Hair follicle dermal papilla cell (primary cell): ENCODE measurements at places on chromosomes 12 and 14. TPM values are rescaled to one million over a fixed set of nuclear protein-coding genes. Genes with fewer than 3 reads are reported as not detected.

Gene PRB2
- not detected in 2 replicates for total RNA-seq

Gene TAS2R14
- total RNA-seq, result 2.9 and 7.0 TPM in 2 replicates

Gene MEG3
- 200 and 262 TPM in 2 replicates for total RNA-seq

Gene UNC79
- total RNA-seq, result 0.12 and 0.16 TPM in 2 replicates

Gene PDE3A
- total RNA-seq, result 25.4 and 32.3 TPM in 2 replicates

Gene RAD9B
- 0.65 and 0.97 TPM in 2 replicates for total RNA-seq

Gene GPRC5D
- total RNA-seq, result not detected in 2 replicates

Gene ACRBP
- total RNA-seq, result 0.16 TPM in 1 of 2 replicates, not detected in the other

Gene WDR89
- 8.0 TPM in 2 replicates for total RNA-seq

Gene GPR84
- total RNA-seq, result 0.12 and 0.16 TPM in 2 replicates

Gene SAMD15
- 2.8 and 3.0 TPM in 2 replicates for total RNA-seq

Gene HOMEZ
- total RNA-seq, result 4.1 and 5.4 TPM in 2 replicates

Gene NPFF
- not detected in 2 replicates for total RNA-seq

Gene POU6F1
- 8.7 and 11.5 TPM in 2 replicates for total RNA-seq

Gene SLC25A3
- 675 and 971 TPM in 2 replicates for total RNA-seq

Gene CLEC6A
- total RNA-seq, result not detected in 2 replicates

Gene LBHD2
- total RNA-seq, result not detected in 2 replicates

Gene FAR2
- total RNA-seq, result 10.4 and 14.2 TPM in 2 replicates

Gene LRP1-AS
- total RNA-seq, result not detected in 2 replicates

Gene MSI1
- total RNA-seq, result not detected in 2 replicates

Gene MLEC
- total RNA-seq, result 113 and 120 TPM in 2 replicates

Gene CRACR2A
- 11.4 and 11.8 TPM in 2 replicates for total RNA-seq

Gene ZBTB42
- 5.7 and 5.8 TPM in 2 replicates for total RNA-seq

Gene PHLDA1
- total RNA-seq, result 23.2 and 39.6 TPM in 2 replicates

Gene REP15
- 1.5 and 2.6 TPM in 2 replicates for total RNA-seq

Gene ABCB9
- total RNA-seq, result 10.7 and 14.4 TPM in 2 replicates

Gene SERPINA10
- not detected in 2 replicates for total RNA-seq

Gene C12orf54
- total RNA-seq, result not detected in 2 replicates

Gene OAS2
- 25.6 and 26.6 TPM in 2 replicates for total RNA-seq

Gene AKAP3
- total RNA-seq, result 1.8 and 2.7 TPM in 2 replicates

Gene KCNMB4
- total RNA-seq, result 2.6 and 2.8 TPM in 2 replicates

Gene A2ML1
- total RNA-seq, result under 0.01 TPM in 1 of 2 replicates, not detected in the other

Gene CCDC59
- 24.8 and 35.2 TPM in 2 replicates for total RNA-seq

Gene SELPLG
- 4.0 and 4.2 TPM in 2 replicates for total RNA-seq

Gene LRFN5
- total RNA-seq, result 0.16 TPM in 1 of 2 replicates, not detected in the other

Gene GOLT1B
- total RNA-seq, result 70.6 and 80.4 TPM in 2 replicates

Gene ACSM4
- not detected in 2 replicates for total RNA-seq

Gene BICD1
- 14.9 and 18.2 TPM in 2 replicates for total RNA-seq

Gene BDKRB1
- 0.61 and 0.65 TPM in 2 replicates for total RNA-seq

Gene IL26
- not detected in 2 replicates for total RNA-seq

Gene DIO3
- 0.16 and 0.97 TPM in 2 replicates for total RNA-seq

Gene ARMH4
- total RNA-seq, result 10.0 and 10.1 TPM in 2 replicates

Gene OR10AD1
- not detected in 2 replicates for total RNA-seq

Gene HSP90B1
- total RNA-seq, result 352 and 360 TPM in 2 replicates

Gene C12orf50
- not detected in 2 replicates for total RNA-seq

Gene EPYC
- total RNA-seq, result not detected in 2 replicates

Gene INHBC
- total RNA-seq, result not detected in 2 replicates

Gene COX8C
- not detected in 2 replicates for total RNA-seq

Gene GRIN2B
- not detected in 2 replicates for total RNA-seq

Gene OTUB2
- total RNA-seq, result 1.9 and 2.2 TPM in 2 replicates

Gene MAP3K9
- 1.7 and 1.8 TPM in 2 replicates for total RNA-seq

Gene ALDH2
- total RNA-seq, result 13.1 and 20.4 TPM in 2 replicates

Gene OR6C4
- not detected in 2 replicates for total RNA-seq

Gene USP44
- under 0.01 and 0.12 TPM in 2 replicates for total RNA-seq

Gene PRKD1
- 8.0 and 11.4 TPM in 2 replicates for total RNA-seq
